ENCODE measurements at places on chromosomes 6 and 20.
A peak's percentile ranks its signal among the peaks of the same experiment; 100 is the strongest.

- no peak for DNase-seq
These were observed 76.7 kb downstream of the CEP162 start for GRCh38 chr6:84150705-84151104.

- no peak for DNase-seq
These were observed 43.6 kb downstream of the NTSR1 start for GRCh38 chr20:62752181-62752670.

GRCh38 chr6:164230259-164230658 lies 815.7 kb downstream of the QKI start:
- no peak for DNase-seq

- no peak for DNase-seq
These were observed 50.8 kb downstream of the PREX1 start for GRCh38 chr20:48777005-48777404.

- no peak for DNase-seq
These were observed 102.0 kb downstream of the ADAT2 start for GRCh38 chr6:143348531-143348930.

DNA sequence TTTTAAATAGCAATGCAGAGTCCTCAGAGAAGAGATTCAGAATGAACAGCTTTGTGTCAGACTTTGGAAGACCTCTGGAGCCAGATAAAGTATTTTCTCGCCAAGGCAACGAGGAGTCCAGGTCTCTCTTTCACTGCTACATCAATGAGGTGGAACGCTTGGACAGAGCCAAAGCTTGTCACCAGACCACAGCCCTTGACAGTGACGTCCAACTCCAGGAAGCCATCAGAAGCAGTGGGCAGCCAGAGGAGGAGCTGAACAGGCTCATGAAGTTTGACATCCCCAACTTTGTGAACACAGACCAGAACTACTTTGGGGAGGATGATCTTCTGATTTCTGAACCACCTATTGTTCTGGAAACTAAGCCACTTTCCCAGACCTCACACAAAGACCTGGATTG lies 55.5 kb downstream of the MRAP2 start:
- DNase-seq: no peak

DNA sequence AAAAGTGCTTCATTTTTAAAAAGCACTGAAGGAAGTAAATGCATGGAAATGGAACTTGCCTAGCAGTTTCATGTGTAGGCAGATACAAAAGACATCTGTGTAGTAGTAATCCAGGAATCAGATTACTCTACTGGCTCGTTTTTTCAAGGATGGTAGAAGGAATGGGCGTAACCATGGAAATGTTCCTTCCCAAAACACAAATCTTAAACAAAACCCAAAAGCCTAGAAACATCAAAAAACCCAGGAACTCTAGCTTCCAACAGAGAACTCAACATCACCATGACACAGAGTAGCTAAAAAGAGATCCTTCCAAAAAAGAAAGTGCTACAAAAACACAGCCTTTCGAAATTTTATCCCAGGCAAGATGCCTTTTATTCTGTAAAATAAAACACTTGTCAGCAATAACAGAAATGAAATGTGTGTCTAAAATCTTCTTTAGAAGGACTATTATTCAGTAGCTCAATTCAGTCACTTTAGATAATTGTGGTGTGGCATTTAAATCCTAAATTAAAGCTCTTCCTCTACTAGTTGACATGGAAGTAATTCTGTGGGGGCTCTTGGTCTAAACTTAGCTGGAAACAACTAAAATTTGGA lies 81.7 kb downstream of the FAM217A start:
- peak; percentile 16 for DNase-seq

- no peak for DNase-seq
These were observed 58.3 kb upstream of the TMEM181 start for GRCh38 chr6:158501360-158502262.

DNA sequence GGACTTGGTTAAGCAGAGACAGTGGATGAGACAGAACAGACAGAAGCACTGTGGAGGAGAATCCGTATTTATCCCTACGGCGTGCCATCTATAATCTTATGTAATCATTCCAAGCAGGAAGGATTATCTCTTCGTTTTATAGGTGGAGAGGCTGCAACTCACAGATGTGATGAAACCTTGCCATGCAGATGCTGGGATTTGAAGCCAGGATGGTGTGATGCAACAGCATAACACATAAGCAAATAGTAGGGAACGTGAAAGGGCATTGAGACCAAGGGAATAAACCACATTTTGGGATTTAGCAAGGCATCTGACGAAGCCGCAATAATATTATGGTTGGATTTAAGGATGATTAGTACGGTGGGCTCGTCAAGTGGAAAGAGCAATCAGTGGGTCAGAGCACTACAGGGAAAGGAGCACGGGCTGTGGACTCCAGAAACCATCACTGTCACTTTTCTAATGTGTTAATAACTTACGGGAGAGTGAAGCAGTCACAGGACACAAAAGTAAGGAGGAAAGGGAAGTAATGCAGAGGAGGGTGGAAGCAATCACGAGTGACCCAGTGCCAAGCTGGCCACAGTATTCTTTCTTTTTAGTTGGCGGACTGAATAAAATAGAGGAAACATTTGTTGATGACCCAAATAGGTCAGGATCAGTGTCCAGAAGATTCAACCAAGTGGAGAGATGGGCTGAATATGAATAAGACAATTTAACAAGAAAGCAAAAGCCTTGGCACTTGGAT lies 119.6 kb upstream of the EDN1 start:
- DNase-seq: no peak

DNA sequence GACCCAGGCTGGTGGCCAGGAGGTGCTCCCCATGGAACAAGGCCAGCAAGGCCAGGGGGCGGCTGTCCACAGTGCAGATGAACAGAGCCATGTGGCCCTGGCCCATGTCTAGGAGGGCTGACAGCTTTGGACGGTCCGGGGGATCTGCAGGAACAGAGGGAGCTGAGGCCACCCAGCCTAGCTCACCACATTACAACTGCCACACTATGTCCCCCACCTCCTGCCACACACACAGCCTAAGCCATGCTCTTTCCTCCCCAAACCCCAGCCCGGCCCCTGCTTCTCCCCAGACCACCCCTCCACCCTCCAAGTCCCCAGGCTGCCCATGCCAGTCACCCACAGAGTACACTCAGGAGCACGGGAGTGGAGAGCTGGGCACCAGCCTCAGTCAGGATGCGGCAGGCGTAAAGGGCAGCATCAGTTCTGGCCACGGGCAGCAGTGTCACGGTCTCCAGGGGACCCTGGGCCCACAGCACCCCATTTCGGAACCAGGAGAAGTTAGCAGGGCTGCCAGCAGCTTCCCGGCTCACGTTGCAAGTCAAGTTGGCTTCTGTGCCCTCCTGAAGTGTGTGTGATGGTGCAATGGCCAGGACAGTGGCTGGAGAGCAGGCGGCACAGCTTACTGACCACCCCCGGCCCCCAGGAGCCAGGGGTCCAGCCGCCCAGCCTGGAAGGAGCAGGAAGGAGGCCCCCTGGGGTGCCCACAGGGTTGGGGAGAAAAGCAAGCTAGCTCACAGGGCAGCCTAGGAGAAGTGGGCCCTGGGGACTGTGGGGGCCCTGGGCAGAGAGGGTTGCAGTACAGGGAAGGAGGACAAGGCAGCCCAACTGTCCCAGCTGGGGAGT lies 15.2 kb upstream of the ADAM33 start:
- DNase-seq: no peak

DNA sequence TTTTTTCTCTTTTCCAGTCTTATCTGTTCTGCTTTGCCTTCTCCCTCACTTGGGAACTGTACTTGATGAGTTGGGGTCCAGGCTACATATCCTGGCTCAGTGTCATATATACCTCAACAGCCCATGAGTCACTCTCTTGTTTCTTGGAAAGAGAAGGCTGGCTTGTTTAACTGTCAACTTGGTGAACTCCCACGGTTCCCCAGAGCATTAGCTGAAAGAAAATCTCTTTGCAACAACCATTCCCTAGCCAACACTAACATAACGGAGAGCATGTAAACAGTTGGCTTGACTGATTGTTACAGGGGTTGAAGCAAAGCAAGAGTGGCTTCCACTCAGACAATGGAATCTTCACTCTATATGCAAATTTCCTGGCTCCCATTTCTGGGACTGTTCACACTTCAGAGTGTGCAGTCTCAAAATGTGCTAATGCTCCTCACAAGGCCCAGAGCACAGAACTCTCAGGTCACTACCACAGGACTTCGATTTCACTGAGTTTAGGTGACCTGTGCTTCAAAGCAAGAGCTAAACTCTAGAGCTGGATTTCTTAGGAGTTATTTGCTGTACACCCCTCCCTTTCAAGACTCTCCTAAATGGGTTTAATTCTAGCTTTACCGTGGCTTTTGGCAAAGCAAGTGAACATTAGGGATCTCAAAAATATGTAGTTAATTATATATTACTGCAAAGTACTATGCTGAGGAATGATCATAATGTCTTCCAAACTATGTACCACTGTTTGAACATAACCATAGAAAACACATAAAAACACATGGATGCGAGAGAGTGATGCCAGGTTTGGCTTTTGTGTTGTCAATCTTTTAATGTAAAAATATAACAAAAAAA lies 609.8 kb downstream of the RFPL4B start:
- DNase-seq: peak; percentile 67

Measured in amniotic stem cell (primary cell).